Ammon's horn (tissue), 1 donor: ENCODE measurements at places on chromosomes 1 and 21.

GRCh38 chr1:195195423-195196057 is 1412.7 kb downstream of the KCNT2 start:
- DNase-seq, result no peak

DNA sequence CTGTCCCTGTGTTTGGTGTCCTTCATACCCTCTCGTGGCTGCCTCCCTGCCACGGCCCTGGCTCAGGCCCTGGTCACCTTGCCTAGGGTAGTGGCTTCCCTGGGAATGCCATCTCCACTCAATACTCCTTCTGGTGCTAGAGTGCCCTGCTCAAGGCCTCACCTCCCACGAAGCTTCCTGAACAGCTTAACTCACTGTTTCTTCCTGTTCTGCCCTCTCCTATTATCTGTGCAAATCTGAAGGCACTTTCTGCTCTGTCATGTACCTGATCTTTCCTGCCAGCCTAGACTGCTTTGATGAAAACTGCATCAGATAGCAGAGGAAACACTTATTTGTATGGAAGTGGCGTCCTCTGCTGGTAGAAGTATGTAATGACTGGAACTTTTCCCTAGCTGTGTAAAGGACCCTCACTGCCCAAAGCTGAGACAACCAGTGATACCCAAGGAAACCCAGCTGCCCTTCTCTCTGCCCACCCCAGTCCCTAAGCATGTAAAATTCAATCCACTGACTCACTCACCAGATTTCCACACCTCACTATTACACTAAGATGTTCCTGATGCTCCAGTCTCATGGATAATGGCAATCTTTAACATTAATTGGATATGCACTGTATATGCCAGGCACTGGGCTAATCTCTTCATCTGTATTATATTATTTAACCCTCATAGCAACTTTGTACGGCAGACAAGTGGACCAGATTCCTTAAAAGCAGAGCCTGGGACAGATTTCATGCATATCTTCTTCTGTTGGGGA is 36.2 kb upstream of the BTG2 start:
- peak; percentile 92 for DNase-seq

- no peak for DNase-seq
Observed at GRCh38 chr1:111587509-111588174, 31.9 kb upstream of the RAP1A start.

DNA sequence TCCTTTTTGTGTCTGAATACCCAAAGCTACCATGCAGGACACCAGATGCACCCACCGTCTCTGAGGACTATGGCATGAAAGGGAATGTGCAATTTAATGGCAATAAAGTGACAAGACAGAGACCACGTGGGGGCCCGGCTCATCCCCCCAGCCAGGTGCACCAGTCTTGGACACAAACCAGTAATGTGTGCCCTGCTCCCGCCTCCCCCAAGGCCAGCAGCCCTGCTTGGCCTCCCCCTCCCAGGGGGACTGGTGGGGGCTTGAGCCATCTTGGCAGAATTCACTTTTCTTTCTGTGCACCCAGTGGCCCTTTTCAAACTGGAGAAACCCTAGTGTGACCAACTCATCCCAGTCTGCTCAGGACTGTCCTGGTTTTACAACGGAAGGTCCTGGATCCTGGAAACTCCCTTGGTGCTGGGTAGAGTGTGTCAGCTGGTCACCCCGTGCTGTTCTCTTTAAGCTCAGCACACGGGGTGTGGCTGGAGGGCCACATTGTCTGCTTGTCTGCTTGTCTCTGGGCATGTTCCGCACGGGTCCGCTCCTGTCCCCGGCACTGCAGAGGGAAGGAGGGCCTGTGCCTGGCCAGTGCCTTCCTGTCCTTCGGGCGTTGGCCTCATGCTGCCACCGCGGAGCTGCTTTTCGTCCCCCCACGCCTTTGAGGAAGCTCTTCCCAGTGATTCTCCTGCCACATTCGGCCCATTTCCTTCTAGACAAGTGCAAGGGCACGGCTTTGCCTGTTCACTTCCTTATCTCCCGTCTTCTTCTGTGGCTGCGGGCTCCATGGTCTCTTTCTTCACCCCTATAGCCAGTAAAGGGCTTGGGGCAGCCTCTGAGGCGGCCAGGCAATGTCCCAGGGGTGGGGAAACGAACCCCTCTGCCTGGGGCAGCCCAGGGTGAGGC is 45.8 kb upstream of the TTC34 start:
- no peak for DNase-seq

- no peak for DNase-seq
Observed at GRCh38 chr1:19390166-19390850, 78.2 kb downstream of the SLC66A1 start.

DNA sequence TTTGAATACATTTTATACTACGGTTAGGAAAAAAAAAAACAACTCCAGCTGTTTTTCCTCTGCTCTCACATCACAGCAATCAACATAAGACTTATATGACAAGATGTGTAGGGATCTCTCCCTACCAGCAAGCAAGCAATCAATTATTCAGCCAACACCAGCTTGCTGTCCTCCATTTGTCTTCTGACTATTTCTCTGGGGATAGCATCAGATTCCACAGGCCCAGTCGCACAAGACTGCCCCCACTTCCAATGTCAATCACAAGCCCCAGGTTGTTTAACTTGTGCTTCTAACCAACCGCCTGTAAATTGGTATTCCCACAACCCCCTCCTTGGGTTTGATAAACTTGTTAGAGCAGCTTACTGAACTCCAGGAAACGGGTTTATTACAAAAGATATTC is 873.1 kb upstream of the TMPRSS15 start:
- no peak for DNase-seq
